ENCODE measurements at places on chromosomes 16 and 17. TPM values are rescaled to one million over a fixed set of nuclear protein-coding genes. Genes with fewer than 3 reads are reported as not detected.

The SLC22A31 gene
- total RNA-seq = not detected

The PDF gene
- 87.1 TPM for total RNA-seq

The SGCA gene
- not detected for total RNA-seq

The CD300H gene
- not detected for total RNA-seq

The MT4 gene
- total RNA-seq = not detected

The ACTG1 gene
- total RNA-seq = 5,081 TPM

The KRTAP2-3 gene
- total RNA-seq = 0.29 TPM

The RANBP10 gene
- 5.4 TPM for total RNA-seq

The HASPIN gene
- total RNA-seq = 17.9 TPM

The CCDC78 gene
- total RNA-seq = 16.5 TPM

The CALB2 gene
- total RNA-seq = 27.5 TPM

The PRM1 gene
- total RNA-seq = not detected

The CPNE7 gene
- total RNA-seq = 8.8 TPM

The STH gene
- not detected for total RNA-seq

The SCPEP1 gene
- total RNA-seq = 34.1 TPM

The SLC2A4 gene
- total RNA-seq = not detected

The VPS25 gene
- 134 TPM for total RNA-seq

The BRIP1 gene
- total RNA-seq = 9.8 TPM

The SLC9A5 gene
- 2.9 TPM for total RNA-seq

The KRTAP4-4 gene
- not detected for total RNA-seq

The EME1 gene
- total RNA-seq = 31.6 TPM

The ESRP2 gene
- 0.15 TPM for total RNA-seq

The CD300LB gene
- not detected for total RNA-seq

The FMNL1 gene
- 5.9 TPM for total RNA-seq

The NOXO1 gene
- not detected for total RNA-seq

The SCGB1C2 gene
- total RNA-seq = not detected

The HSF5 gene
- total RNA-seq = not detected

The NPW gene
- total RNA-seq = 1.5 TPM

The PLEKHG4 gene
- total RNA-seq = 23.7 TPM

The CCP110 gene
- 16.0 TPM for total RNA-seq

The CCDC40 gene
- total RNA-seq = 8.1 TPM

The PRKCB gene
- not detected for total RNA-seq

The SDR42E1 gene
- total RNA-seq = not detected

The KRT36 gene
- total RNA-seq = not detected

The POLR3E gene
- 72.4 TPM for total RNA-seq

The SECTM1 gene
- total RNA-seq = 15.3 TPM

The RRAD gene
- 0.68 TPM for total RNA-seq

The FKBP10 gene
- total RNA-seq = 283 TPM

The NDUFB10 gene
- 551 TPM for total RNA-seq

The SSTR5 gene
- not detected for total RNA-seq

The CACNG5 gene
- total RNA-seq = not detected

The ZPBP2 gene
- total RNA-seq = not detected

The CDH1 gene
- not detected for total RNA-seq

The GDPD3 gene
- 0.30 TPM for total RNA-seq

The BEAN1 gene
- total RNA-seq = not detected

The NPIPA5 gene
- 1.4 TPM for total RNA-seq

The C16orf54 gene
- 0.85 TPM for total RNA-seq

The ASIC2 gene
- 0.24 TPM for total RNA-seq

The SLC5A11 gene
- not detected for total RNA-seq

The PRSS8 gene
- total RNA-seq = not detected

The DYNLRB2 gene
- 0.49 TPM for total RNA-seq

The PABPN1L gene
- total RNA-seq = not detected

All from A375 (cell line).